Activated CD4-positive, CD25-positive, alpha-beta regulatory T cell treated with anti-CD3 and anti-CD28 coated beads, Interleukin-2, amount 50 U/mL, for 24 hours (primary cell): ENCODE measurements at places on chromosomes 4 and X.

- ATAC-seq = no peak
These were observed 30.9 kb upstream of the ABCG2 start for GRCh38 chr4:88189418-88189738.

DNA sequence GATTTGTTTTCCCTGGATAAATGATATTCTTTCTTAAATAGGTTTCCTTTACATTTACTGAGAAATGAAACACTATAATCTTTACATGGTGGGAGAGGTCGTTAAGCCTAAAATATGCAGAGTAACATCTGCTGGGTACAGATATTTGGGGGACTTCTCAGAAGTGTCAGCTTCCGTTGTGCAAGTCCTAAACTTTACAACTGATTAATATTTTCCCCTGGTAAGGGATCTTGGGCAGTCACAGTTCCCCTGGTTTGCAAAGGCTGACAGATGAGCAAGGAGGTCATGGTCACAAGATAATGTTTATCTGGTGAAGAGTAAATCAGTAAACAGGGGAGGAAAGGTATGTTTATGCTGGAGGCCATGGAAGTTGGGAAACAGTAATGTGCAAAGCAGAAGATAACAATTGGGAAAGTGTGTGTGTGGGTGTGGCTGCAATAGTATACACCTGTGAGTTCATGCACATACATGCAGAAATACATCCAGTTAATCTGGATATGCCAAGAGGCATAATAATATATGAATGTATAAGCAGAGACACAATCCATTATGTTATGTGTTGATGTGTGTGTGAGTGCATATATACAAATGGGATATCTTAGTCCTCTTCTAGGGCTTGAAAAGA is 508.2 kb upstream of the FAM241A start:
- ATAC-seq = no peak

- no peak for ATAC-seq
These were observed 1.5 kb downstream of the CFAP97 start for GRCh38 chr4:185201977-185202962.

- ATAC-seq = no peak
These were observed 175.4 kb downstream of the SH3BGRL start for GRCh38 chrX:81377329-81377728.

DNA sequence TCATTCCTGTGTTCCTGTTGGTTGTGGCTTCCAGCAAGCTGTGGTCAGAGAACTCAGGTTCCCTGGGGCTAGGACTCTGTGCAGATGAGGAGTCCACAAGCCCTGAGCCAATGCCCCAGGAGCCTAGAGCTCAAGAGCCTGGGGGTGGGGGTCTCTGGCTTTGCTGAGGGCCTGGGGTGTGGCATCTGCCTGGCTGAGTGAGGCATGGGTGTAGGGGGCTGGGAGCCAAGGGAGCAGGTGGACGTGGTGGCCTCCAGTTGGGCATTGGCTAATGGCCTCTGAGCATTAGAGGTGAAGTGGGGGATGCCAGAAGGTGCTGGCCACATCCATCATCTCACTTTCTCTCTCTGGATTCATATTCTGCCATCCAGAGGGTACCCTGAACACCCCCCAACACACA is 5.3 kb upstream of the MAMLD1 start:
- ATAC-seq = no peak

DNA sequence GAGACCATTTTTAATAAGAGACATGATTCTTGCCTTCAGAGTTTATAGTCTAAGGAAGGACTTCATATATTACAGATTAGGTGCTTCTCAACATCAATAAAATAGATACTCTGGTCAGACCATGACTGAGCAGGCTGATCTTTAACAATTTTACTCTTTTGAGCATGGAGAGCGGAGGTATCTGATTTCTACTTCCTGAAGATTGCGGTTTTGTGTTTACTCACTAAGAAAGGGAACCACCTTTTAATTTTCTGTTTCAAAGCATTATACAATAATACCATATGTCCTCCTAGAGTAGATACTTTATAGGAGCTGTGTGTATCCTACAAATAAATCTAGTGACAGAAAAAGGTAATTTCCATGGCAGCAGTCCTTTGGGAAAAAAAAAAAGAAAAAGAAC is 12.5 kb downstream of the MORC4 start:
- no peak for ATAC-seq

GRCh38 chr4:63218856-63219255 is 1190.4 kb downstream of the TECRL start:
- no peak for ATAC-seq

DNA sequence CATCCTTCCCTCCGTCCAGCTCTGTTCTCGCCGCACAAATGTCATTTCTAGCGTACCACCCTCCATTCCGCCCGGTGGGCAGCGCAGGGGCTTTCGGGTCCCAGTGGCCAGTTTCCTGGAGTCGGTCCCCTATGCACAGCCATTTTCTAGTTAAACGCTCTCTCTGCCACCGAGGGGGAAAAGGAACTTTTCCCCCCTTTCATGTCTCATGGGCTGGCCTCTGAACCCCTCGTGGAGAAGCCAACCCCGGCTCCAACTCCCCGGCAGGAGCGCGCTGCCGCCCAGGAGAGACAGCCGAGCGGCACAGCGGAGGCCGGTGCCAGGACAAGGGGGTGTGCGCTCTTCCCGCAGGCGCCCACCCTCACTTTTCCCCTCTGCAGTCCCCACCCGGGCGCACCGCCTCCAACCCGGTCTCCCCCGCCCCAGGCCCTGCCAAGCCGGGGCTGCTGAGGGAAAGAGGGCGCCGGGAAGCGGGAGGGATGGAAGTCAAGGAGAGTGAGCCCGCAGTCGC is 662 bp downstream of the APBB2 start:
- no peak for ATAC-seq

- ATAC-seq = no peak
These were observed 133.8 kb downstream of the ADAM29 start for GRCh38 chr4:175051974-175052373.

- no peak for ATAC-seq
These were observed 162.4 kb downstream of the UNC5C start for GRCh38 chr4:95386410-95386809.

GRCh38 chr4:10703156-10703555 is 18.6 kb upstream of the CLNK start:
- ATAC-seq = no peak

DNA sequence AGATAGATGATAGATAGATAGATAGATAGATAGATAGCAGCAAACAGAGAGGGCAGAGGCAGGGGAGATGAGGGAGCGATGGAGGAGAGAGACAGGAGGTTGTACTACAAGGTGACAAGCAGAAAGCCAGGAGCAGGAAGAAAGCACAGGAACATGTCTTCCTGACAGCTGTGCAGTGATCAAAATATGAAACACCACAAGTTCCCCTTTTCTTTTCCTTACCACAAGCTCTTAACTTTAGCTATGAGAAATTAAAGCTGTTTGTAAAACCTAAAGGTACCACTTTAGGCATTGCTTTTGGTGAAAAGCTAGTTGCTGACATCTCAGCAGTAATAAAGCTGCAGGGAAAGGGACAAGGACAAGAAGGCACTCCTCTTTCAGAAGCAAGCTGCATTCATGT is 9.1 kb upstream of the MAGED4B start:
- ATAC-seq = no peak

DNA sequence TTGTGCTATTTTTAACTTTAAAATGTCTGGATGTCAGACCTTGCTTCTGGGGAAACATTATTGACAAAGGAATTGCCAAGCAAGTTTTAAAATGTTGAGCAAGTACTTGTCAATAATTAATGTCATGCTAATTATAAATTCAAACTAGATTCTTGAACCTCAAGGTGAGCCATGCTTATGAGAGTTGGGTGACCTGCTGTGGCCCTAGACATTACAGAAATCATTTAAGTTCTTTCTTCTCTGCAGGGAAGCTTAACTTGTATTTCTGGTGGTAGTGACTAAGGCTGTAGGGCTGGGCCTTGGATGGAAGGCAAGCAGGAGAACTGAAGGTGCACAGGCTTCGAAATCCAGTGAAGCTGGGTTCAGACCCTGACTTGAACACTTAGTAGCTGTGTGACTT is 14.8 kb upstream of the UCHL1 start:
- ATAC-seq = no peak

GRCh38 chr4:158670975-158671664 is 567 bp downstream of the C4orf46 start:
- peak; percentile 27 for ATAC-seq

- ATAC-seq = no peak
These were observed 29.5 kb downstream of the PF4 start for GRCh38 chr4:73952352-73952751.

DNA sequence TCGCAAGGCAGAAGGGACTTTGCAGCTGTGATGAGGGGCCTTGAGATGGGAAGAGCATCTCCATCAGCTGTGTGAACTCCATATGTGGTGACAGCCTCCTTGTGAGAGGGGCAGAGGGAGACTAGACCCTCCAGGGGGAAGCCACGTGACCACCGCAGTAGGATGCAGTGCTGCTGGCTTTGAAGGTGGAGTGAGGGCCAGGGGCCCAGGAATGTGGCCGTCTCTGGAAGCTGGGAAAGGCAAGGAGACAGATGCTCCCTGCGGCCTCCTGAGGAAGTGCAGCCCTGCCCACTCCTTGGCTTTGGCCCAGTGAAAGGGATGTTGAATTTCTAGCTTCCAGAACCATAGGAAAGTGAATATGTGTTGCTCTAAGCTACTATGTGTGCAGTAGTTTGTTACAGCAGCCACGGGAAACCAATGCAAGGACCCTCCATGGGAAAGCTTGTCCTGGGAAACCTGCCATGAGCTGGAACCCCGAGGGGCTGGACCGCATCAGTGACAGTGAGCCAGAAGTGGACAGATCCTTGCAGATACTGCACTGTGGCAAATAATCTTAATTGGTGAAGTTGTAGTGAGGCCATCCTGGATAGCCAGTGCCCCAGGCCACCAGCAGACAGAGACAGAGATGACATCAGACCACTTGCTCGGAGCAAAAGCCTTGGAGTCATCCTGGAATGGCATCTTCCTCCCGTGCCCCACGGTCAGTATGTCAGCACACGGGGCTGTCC is 35.4 kb upstream of the SORCS2 start:
- no peak for ATAC-seq
